Kasumi-1 (cell line): ENCODE measurements at places on chromosomes 13 and 19.

DNA sequence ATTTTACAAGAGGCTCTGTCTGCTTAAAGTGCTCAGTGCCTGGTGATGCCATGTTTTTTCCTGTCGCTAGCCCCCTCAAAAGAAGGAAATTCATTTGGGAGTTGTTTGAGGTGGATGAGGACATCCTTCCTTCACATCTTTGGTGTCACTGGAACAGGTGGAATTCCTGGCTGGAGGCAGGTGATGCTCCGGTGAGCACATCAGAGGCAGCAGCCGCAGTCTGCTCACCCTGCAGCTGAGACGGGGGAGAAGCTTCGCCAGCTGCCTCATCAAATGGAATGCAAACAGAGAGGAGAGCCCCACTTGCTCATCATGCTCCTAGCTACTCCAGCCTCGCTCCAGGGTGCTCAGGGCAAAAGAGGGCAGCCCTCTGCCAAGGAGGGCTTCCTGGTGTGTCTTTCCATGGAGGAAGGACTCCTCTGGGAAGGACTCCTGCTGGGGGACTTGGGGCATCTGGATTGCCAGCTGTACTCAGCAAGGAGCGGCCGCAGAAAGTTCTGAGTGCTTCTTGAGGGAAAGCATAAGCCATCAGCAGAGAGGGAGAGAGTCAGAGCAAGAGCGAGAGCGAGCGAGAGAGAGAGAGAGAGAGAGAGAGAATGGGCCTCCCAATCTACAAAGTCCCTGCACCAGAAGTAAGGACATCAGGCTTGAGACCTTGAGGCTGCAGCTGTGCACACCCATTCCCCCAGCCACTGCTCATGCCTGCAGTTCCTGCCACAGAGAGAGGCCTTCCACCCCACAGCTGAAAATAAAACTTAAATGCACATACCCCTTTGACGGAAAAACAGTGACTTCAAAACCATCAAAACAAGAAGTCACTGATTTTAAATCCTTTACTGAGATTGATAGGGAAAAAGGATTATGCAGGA, 74.3 kb upstream of the UBL3 start:
- no peak for DNase-seq

GRCh38 chr19:22901431-22902130, 69.5 kb downstream of the ZNF723 start:
- DNase-seq = no peak

- DNase-seq = peak; percentile 4
Measured at GRCh38 chr13:85970727-85971126, 171.5 kb upstream of the SLITRK6 start.

DNA sequence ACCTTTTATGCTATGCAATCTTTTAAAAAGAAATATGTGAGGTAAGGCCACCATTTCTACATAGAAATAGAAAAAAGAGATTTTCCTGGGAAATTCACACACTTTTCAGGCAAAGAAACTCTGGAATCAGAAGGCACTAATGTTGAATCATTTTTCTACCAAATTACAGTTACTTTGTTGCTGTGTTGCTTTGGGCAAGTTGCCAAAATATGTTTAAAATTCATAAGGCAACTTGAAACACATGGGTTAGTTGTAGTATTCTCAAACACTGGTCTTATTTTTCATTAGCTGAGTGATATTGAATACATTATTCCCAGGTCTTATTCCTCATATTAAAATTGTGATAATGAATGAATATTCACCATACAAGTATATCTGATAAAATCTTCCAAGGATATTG, 195.0 kb upstream of the SLITRK1 start:
- no peak for DNase-seq

- peak; percentile 59 for DNase-seq
Measured at GRCh38 chr19:42313096-42313839, at the start of gene TMEM145. TSS of gene TMEM145 (plus strand) at chr19:42313309. CDS start at chr19:42313377, 68 bp downstream.

DNA sequence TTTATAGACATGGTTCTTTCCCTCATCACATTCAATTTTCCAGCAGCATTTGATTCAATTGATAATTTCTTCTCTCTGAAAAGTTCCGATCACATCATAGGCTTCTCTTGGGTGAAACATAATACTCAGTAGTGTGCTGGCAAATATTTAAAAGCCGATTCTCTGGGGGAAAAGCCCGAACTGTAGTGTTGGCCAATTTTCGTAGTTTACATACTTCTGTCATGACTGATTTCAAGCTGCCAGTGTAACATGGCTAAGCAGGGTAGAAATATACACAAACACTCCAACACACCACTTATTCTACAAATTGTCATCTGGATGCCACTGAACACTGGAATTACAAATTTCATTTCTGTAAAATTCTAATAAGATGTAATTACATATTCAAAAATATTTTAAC, 56.1 kb upstream of the FREM2 start:
- no peak for DNase-seq

- DNase-seq = peak; percentile 8
Measured at GRCh38 chr19:45468159-45468651, 409 bp downstream of the FOSB start.

GRCh38 chr19:18541992-18542940, 1.1 kb downstream of the FKBP8 start:
- no peak for DNase-seq

- no peak for DNase-seq
Measured at GRCh38 chr13:76703216-76703615, 183.0 kb downstream of the KCTD12 start.

DNA sequence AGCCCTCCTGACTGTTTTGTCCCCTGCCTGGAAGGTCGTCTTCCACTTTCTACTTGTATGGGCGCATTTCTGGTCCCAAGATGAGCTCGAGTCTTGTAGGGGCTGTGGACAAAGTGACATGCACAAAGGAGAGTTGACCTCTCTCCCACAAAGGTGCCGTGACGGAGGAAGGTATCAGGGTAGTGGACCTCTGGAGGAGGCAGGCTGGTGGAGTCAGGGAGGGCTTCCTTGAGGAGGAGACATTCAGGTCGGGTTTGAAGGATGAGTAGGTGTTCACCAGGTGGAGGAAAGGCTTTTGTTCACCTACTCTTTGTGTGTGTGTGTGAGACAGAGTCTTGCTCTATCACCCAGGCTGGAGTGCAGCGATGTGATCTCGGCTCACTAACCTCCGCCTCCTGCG, 1.7 kb downstream of the CYTH2 start:
- no peak for DNase-seq

GRCh38 chr13:103961784-103962183, 895.6 kb upstream of the SLC10A2 start:
- no peak for DNase-seq

DNA sequence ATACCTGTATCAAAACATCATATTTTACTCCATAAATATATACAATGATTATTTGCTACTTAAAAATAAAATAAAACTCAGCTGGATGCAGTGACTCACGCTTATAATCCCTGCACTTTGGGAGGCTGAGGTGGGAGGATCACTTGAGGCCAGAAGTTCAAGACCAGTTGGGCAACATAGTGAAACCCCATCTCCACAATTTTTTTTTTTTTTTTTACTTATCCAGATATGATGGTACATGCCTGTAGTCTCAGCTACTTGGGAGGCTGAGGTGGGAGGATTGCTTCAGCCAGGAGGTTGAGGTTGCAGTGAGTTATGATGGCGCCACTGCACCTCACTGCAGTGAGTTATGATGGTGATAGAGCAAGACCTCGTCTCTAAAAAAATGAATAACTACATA, 22.4 kb downstream of the POU2F2 start:
- no peak for DNase-seq

DNA sequence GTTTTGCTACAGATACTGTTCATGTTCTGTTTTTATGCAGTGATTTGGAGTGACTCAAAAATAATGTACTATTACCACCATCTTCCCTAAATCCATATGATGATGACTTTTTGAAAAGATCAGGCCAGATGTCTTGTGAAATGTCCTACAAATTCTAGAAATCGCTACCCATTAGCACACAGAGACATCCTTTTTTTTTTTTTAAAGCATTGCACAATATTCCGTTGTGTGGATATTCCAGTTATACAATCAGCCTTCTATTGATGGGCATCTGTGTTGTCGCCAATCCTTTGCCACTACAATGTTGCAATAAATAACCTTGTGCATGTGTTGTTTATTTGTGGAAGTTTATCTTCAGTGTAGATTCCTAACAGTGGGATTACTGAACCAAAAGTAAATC, 24.5 kb downstream of the ZDHHC20 start:
- DNase-seq = no peak

- DNase-seq = no peak
Measured at GRCh38 chr19:38809592-38810252, 3.0 kb downstream of the LGALS4 start.

GRCh38 chr13:41060082-41060723, 1.1 kb upstream of the WBP4 start:
- peak; percentile 73 for DNase-seq

DNA sequence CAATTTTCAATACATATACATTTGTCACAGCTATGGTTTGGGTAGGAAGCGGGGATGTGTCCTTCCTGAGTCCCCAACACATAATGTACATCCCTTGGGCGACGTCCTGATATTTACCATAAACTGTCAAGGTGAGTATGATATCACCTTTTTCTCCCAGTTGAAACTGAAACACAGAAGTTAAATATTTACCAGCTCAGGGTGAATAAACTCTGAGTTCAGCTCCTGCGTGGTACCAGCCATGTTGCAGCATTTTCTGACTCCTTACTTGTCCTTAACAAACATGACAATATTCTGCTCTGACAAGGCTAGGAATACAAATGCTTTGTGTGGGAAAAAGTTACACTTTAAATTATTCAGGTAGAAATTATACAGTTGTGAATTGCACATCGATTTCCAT, 294.2 kb downstream of the TEX29 start:
- DNase-seq = no peak

GRCh38 chr13:93409816-93410215, 183.2 kb downstream of the GPC6 start:
- DNase-seq = no peak

- DNase-seq = no peak
Measured at GRCh38 chr19:35754370-35755130, 2.3 kb downstream of the HSPB6 start.

DNA sequence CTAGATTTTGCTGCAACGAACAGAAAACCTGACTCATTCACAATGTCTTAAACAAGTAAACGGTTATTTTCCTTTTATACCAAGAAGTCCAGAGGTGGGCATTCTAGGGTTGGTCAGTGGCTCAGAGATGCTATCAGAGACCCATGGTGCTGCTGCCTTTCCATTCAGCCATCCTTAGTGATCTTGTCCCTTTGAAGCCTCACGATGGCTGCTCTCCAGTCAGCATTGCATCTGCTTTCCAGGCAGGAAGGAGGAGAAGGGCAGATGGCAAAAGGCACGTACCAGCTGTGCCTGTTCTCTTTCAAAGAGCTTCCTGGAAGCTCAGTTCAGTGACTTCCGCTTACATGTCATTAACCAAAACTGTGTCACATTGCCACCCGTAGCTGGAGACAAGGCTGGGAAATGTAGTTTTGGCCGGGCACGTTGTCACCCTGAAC, 30.1 kb downstream of the WDFY2 start:
- peak; percentile 87 for DNase-seq

DNA sequence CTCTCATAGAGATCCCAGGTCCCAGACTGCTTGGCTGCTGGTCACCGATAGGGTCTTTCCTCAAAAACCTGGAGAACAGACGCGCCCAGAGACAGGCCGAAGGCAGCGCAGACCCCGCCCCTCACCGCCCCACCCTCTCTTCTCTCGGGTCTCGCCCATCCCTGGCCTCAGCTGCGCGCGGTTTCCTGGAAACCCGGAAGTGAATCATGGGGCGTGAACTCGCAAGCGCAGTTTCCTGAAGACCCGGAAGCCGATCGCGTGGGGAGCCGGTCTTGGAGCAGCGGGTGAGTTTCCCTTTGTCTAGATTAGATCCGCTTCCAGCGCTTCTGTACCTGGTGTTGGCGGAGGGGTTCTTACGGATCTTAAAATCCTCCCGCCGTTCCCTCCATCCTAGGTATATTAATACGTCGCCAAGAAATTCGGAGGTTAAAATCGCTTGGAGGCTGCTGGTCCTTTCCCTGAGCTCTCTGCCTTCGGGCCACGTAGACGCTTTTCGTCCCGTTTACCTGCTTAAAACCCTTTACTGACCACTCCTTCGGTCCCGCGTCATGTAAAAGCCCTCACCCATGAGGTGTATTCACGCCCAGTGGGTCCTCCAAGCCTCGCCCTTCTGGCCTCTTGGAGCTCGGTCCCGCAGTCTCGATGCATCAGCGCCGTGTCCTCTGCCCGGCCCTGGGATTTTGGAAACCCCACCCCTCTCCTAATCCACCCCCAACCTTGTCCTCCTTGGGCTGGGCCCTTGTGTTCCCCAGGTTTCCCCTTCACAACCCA, at the start of gene ZNF578:
ZNF578 (plus strand) TSS at position 230 of the 771 bp plus-strand sequence. CDS start 48,293 bp downstream, outside the sequence.
- DNase-seq = no peak

DNA sequence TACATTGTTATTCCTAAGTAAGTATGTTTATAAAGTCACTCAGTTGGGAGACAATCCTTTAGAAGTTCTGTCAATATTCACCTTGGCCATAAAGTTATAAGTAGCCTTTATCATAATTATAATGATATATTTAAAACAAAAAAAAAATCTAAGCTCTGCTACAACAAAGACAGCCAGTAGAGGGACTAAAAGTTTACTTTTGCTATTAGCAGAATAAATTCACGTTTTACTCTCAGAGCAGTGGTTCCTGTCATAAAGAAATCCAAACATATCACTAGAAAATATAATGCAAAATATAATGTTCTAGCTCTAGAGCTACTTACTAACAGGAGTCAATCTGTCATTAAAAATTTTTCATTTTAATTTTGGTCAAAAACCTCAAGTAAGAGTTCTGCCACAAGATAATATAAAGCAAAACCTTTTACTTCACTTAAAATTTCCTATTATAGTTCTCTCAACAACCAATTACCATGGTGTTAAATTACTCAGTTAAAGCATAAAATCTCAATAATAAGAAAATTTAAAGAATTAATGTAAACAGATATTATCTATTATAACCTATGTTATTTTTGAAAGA, 17.7 kb downstream of the INTS6 start:
- peak; percentile 67 for DNase-seq

- DNase-seq = no peak
Measured at GRCh38 chr13:59236944-59237343, 926.8 kb downstream of the DIAPH3 start.
